Islet precursor cell (in vitro differentiated cells): ENCODE measurements at places on chromosomes 5 and 9.
A peak's percentile ranks its signal among the peaks of the same experiment; 100 is the strongest.

DNA sequence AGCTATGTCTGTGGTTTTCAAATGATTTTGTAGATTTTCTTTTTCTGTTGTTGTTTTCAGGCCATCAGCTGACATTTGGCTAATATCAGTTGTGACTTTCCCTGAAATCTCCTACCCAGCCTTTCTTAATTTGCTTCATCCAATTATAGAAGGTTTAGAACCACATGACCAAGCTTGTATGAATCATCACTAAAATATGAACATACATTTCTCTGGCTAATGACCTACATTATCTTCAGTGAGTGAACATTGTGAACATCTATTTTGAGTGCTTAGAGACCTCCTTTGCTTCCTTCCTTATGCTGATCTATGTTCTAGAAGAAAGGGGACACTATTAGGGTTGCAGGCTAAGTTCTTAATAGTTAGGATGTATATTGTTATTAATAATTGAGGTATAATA lies 532.5 kb downstream of the RAB3C start:
- DNase-seq, result no peak

DNA sequence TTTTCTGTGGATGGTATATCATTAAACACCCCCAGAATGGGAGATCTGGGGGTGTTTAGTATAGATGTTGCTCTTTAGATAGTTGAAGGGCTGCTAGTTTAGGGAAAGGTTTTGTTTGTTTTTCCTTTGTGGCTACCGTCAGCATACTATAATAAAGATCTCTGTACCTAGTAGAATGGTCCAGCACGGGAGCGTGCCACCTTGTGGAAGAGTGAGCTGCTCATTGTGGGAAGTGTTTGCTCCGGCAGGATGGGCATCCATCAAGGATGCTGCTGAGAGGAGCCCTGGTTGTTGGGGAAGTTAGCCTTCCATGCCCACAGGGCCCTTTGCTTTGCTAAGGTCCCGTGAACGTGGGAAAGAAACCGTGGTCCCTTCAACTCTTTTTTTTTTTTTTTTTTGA lies 113.1 kb downstream of the LIFR start:
- DNase-seq, result no peak

GRCh38 chr5:137078171-137078665 lies 420.9 kb downstream of the SPOCK1 start:
- peak; percentile 45 for DNase-seq

DNA sequence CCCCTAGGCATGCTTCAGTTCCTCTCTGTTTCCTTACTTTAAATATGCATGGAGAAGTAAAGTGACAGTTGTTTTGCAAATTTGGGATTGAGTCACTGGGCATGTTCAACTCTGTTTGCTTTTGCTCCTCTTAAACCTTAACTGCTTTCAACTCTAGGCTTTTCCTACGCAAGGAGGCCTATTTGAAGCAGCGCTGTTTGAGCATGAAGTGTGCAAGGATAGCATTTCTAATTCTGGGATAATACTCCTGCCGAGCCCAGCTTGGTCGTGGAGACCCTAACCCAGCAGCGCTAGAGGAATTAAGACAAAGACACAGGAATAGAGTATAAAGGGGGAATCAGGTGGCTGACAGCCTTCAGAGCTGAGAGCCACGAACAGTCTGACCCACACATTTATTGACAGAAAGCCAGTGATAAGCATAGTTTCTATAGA lies 803.4 kb upstream of the CDH10 start:
- DNase-seq, result no peak

- DNase-seq, result no peak
Observed at GRCh38 chr5:16975950-16976624, 40.0 kb upstream of the MYO10 start.

- no peak for DNase-seq
Observed at GRCh38 chr5:128062172-128062746, 21.3 kb upstream of the SLC12A2 start.

GRCh38 chr5:97986069-97986468 lies 787.4 kb upstream of the RGMB start:
- DNase-seq, result peak; percentile 63

- no peak for DNase-seq
Observed at GRCh38 chr9:28232686-28233085, 659.4 kb upstream of the C9orf72 start.

GRCh38 chr9:126674365-126675146 lies 60.8 kb downstream of the LMX1B start:
- DNase-seq, result no peak

GRCh38 chr9:137167277-137167746 lies 2.5 kb downstream of the LRRC26 start:
- no peak for DNase-seq

- no peak for DNase-seq
Observed at GRCh38 chr5:136666970-136667620, 301.8 kb upstream of the TRPC7 start.

- DNase-seq, result no peak
Observed at GRCh38 chr5:170510126-170510525, 6.3 kb downstream of the KCNIP1 start.

DNA sequence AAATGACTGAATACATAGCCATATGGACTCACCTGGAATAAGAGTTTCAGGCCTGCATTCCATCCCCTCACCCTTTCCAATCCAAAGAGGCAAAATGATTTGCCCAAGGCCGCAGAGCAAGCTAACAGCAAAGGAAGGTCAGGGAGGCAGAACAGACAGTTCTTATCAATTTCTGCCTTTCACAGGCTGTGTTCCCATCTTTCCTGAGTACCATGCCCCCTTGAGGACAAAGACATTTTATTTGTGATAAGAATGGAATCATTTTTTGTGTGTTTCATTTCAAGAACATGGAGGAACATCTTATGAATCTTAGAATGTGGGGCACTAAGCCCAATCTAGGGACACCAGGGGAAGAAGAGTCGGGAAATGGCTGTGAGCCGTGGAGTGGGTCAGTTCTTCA lies 13.9 kb downstream of the LHFPL2 start:
- no peak for DNase-seq

DNA sequence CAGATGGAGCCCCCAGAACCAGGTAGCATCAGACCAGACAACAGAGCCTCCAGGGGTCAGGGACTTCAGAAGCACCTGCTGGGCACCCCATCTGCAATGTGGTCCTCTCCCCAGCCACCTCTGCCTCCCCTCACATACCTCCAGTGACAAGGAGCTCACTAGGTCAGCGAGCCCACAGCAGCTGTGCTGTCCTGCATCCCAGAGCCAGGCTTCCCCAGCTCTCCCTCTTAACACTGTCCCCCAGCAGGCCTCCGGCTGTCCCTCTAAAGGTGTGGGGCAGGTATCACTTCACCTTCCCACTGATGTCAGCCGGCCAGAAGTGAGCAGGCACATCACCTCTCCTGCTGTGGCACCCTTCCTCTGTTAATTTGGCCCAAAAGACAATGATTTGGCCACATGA lies 83.6 kb downstream of the LMX1B start:
- no peak for DNase-seq

DNA sequence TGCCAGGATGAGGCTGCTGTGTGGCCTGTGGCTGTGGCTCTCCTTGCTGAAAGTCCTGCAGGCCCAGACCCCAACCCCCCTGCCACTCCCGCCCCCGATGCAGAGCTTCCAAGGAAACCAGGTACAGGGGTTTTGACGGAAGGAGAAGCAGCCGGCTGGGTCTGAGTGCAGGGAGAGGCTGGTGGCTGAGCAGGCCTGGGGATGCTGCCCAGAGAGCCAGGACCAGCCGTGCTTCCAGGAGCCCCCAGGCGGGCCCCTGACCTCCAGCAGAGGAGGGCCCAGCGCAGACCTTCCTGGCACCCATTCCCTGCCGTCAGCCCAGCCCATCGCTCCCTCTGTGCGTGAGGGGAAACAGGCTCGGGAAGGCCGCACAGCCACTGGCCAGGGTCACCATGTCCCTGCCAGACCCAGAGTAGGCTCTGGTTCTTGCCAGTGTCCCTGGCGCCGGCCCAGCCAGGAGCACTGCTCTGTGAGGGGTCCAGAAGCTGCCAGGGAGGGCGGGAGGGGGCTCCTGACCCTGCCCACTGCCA lies 313 bp downstream of the LCN12 start:
- no peak for DNase-seq

DNA sequence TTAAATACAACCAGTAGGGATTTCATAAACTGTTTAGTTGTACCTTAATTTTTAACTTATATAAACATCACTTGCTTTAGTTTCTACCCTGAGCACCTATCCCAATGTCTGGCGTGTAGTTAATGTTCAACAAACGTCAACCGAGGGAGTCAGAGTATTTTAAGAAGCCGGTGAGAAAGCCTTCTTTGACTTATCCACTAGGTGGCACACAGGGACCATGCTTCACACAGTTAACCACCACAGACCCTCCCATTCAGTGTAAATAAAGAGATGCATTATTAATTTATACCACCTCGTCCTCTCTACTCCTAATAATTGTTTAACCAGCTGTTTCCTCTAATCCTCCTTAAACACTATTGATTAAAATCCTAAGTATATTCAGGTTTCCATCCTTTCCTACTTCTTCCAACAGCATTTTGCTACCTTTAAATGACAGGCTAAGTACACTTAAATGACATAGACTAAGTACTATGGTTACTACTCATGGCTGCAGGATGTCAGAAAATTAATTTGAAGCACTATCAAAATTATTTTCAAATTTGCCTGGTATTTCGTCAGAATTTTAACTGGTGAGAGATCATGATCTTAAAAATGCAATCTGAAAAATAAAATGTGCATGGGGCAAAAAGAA lies 2.3 kb downstream of the HAPLN1 start:
- peak; percentile 61 for DNase-seq

- DNase-seq, result no peak
Observed at GRCh38 chr9:91458906-91459305, 35.3 kb upstream of the NFIL3 start.

DNA sequence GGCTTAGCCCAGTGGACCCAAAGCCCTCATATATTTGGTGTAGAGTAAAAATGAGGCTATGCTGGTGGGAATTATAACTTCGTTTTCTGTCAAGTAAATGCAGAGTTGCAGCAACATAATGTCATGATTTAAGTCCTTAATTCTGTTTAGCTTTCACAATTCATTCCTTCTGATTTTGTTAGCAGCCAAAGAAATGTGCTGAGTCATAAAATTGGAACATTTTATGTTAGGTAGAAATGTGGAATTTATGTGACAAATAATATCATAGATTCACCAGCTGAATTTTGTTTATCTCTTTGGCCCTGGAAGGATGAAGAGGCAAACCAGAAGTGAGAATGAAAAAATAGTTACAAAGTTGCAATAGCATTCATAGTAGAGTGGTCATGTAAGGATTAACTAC lies 247.0 kb downstream of the TRPM3 start:
- DNase-seq, result no peak

GRCh38 chr5:137741718-137742117 lies 5.8 kb upstream of the KLHL3 start:
- DNase-seq, result no peak

GRCh38 chr9:9904041-9904440 lies 708.8 kb downstream of the PTPRD start:
- no peak for DNase-seq

DNA sequence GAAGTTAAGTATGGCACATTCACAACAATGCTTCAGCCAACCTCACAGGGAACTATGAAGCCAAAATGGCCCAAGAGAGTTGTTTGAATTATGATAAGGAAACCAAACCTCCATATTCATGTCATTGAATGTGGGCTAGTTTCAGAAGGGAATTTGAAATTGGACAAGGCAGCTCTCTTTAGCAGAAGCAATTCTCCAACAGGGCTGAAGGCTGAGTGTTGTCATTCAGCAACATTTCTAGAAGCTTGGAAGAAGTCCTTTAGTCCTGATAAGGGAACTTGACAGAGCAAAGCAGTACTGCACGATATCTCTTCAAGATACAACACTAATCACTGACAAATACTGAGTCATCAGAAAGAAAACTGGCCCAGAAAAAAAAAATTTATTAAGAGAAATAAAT lies 115.4 kb downstream of the SLC25A46 start:
- no peak for DNase-seq

DNA sequence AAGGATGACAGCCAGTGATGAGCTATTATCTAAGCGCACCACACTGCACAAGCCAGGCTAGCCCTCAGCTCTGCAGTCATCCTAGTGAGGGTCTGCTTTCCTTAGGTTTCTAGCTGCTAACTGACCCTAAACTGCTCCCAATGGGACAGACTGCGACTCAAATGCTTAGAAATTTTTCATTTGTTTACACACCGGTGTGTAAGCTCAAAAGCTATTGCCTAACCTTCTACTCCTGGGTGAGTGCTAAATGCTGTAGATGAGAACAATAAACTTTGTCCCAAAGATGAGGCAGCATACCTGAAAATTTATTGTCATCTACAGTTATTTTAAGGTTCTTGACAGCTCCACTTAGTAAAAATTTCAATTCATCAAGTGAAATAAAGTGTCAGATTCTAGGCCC lies 311.4 kb downstream of the TMEM167A start:
- no peak for DNase-seq

GRCh38 chr9:134243778-134244467 lies 79.6 kb upstream of the RNU6ATAC start:
- DNase-seq, result no peak

DNA sequence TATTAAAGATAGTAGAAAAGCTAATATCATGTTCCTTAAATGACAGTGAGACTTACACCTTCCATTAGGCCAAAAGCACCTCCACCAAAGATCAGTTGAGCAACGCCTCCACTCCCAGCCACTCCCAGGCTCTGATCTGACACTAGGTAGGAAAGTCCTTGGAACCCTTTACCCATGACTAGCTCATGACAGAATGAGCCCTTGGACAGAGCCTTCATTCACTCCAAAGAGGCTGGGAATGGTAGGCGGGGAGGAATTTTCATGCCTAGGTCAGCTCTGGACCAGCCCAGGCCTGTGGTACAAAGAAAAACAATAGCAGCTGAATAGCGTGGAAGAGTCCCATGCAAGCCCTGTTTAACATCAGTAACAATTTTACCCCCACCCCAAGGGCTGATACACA lies 493.7 kb downstream of the NR2F1-AS1 start:
- DNase-seq, result no peak

- no peak for DNase-seq
Observed at GRCh38 chr9:120372040-120372439, 207.9 kb downstream of the CDK5RAP2 start.

GRCh38 chr5:136766456-136766855 lies 401.1 kb upstream of the TRPC7 start:
- peak; percentile 87 for DNase-seq
